Pulmonary artery endothelial cell (primary cell): ENCODE measurements at places on chromosomes 6 and 20.

DNA sequence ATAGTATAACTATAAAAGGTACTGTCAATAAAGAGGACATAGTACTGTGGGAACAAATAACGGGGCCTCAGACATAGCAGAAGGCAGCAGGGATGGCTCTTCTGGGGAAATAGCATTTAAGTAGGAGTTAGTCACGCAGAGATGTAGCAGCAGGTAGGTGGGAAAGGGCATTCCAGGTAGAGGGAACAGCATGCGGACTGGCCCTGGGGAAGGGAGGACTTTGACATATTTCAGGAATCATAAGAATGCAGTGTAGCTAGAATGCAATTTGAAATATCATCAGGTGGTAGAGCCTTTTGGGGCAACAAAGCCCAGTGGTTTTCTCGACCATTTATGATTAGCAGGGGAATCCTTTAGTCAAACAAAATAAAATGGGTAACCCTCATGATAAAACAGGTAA is 191.1 kb downstream of the SLC24A3 start:
- no peak for DNase-seq

GRCh38 chr6:167689278-167689677 is 137.4 kb upstream of the AFDN start:
- no peak for DNase-seq

DNA sequence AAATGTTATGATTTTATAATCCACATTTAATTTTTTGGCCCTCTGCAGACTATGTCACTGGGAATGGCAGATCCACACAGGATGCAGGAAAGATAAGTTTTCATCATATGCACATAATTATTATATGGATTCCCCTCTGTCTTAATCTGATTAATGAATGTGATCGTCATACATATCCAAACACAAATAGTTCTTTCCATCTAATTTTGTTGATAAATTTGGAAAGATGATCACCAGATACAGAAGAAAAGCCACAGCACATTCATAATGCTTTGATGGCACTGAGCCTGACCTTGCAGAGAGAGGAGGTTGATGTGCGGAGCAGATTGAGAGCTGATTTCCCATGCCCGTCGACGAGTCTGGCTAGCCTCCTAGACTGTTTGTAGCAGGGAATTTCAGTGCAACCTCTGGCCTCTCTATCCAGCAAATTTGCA is 471.5 kb downstream of the EPM2A start:
- DNase-seq, result no peak

DNA sequence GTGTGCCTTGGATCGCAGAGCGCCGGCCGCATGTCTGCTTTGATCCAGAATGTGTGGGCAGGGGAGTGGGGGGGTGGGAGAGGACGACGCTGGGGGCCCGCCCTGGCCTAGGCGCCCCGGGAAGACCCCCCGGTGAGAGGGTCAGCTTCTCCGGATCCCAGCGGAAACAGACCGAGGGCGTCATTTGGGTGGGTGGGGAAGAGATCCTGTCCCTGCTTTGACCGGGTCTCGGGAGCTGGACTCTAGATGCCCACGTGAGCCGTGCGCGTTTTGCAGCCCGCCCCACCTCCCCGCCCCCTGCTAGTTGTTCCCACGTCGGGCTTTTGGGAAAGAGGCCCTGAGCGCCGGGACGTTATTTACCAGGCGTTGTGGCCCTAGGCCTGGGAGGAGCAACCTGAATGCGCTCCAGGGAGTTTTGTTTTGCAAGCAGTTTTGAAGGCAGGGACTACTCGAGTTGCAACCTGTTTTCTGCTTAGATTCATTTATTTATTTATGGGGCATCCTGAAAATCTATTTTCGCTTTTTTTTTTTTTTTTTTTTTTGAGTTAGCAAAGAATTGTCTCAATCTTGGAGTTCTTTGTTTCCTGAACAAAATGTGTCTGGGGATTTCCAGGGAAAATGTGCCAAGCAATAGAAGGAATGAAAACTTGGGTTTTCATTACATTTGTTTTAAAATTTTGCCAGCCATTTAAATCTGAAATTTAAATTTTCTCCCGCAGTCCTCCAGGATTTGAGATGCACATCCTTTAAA is 1.6 kb downstream of the DSP start:
- no peak for DNase-seq

DNA sequence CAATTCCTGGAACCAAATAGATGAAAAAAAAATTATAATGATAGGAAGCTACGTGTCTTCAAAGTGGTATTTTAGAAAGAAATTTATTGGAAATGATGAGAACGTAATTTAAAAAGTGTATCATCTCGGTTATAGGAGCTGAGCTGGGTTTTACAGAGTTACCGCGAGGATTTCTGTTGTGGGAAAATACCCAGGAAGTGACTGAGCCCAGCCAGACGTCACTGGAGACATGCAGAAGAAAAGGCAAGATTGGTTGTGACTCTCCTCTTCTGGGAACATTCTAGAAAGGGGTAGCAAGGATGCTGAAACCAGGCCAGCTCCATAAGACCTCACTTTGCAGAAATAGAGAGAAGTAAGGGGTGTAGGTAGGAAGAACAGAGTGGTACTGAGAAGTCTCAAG is 95.9 kb upstream of the ADGRF1 start:
- DNase-seq, result no peak

DNA sequence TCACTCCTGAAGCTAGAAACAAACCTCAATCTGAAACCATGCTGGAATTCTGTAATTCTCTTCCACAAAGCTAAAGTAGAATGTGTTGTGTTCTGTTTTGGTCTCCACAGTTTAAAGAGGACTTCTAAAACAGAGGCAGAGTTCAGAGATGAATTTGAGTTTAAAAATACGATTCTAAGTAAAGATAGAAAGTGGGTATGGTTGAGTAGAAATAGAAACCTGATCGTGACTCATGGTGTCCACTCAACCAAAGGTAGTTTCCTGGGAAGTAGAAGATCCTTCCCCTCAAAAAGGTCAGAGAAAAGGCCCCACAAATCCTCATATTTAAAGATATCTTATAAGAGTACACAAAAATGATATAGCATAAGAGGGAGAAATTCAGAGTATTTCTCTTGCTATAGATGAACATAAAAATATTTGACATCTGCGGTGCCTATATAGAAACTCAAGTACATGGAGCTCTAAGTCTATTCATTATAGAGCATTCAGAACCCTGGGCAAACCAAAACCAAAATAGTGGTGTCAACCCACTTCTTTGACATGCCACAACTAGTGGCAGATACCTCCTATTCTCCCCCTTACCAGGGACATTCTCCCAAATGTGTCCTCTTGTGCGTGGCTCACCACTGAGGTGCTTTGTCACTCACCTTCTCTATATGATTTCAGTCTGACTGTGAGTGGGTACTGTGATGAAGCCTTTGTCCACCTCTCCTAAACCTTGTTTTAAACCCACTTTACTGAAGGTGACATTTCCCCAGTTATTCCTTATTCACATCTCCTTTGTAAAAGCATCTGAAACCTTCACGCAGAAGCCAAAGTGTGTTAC is 84.5 kb downstream of the PLCB1 start:
- no peak for DNase-seq

DNA sequence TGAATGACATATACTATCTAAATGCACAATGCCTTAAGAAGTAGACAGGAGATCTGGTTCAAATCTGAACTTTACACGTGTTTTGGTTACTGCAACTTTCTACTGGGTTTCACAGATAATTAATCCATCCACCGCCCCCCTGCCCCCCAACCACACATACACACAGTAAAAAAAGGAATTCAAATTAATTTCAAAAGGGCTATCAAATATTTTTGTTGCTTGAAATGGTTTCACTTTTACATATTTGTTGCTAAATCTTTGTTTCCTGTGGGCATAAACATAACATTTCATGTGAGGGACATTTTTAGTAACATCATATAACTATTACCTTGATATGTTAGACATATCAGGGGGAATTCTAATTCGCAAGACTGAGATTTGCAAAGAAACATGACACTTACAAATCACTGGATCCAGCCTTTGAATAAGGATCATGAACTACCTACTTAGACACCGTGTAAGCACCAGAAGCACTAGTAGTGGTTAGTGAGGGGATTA is 7.5 kb downstream of the NEDD9 start:
- no peak for DNase-seq
